Cardiac muscle cell (in vitro differentiated cells and primary cell): ENCODE measurements at places on chromosomes 11 and 22. TPM values are rescaled to one million over a fixed set of nuclear protein-coding genes. Genes with fewer than 3 reads are reported as not detected.

DNA sequence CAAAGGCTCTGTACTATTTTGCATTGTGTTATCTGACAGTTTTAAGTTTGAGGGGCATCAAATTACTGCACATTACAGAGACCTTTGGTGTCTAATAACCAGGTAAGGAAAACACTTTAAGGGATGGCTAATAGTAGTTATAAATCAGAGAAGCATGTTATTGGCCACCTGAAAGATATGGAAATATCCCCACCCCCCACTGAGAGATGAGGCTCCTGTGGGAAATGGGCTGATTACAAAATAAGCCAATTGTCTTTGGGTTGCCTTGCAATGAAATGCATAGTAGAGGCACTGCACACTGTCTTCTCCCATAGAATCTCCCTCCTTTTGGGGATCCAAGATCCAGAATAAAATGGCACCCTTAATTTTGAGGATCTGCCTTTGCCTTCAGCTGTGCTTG is 91.0 kb downstream of the IGLL5 start:
- DNase-seq = no peak
- H3K36me3 ChIP-seq = no peaks in the 10 kb centered on the region
- no peaks in the 10 kb centered on the region for H3K4me1 ChIP-seq
- H3K4me3 ChIP-seq = no peak overlapping the region

GRCh38 chr11:22193348-22194051 is 615 bp downstream of the ANO5 start:
- no peaks in the 10 kb centered on the region for H3K36me3 ChIP-seq
- peaks cover 18% of the 10 kb centered on the region for H3K4me1 ChIP-seq
- H3K27ac ChIP-seq = peak overlapping the region; percentile 73

- no peak overlapping the region for H3K27ac ChIP-seq
- H3K36me3 ChIP-seq = no peaks in the 10 kb centered on the region
- H3K27me3 ChIP-seq = no peaks in the 10 kb centered on the region
Observed at GRCh38 chr11:845872-846495, 3.3 kb downstream of the TSPAN4 start.

GRCh38 chr11:134667175-134667500 is 255.1 kb upstream of the B3GAT1 start:
- no peaks in the 10 kb centered on the region for H3K27me3 ChIP-seq
- no peaks in the 10 kb centered on the region for H3K4me1 ChIP-seq
- H3K36me3 ChIP-seq = no peaks in the 10 kb centered on the region
- H3K27ac ChIP-seq = no peak overlapping the region
- DNase-seq = no peak

DNA sequence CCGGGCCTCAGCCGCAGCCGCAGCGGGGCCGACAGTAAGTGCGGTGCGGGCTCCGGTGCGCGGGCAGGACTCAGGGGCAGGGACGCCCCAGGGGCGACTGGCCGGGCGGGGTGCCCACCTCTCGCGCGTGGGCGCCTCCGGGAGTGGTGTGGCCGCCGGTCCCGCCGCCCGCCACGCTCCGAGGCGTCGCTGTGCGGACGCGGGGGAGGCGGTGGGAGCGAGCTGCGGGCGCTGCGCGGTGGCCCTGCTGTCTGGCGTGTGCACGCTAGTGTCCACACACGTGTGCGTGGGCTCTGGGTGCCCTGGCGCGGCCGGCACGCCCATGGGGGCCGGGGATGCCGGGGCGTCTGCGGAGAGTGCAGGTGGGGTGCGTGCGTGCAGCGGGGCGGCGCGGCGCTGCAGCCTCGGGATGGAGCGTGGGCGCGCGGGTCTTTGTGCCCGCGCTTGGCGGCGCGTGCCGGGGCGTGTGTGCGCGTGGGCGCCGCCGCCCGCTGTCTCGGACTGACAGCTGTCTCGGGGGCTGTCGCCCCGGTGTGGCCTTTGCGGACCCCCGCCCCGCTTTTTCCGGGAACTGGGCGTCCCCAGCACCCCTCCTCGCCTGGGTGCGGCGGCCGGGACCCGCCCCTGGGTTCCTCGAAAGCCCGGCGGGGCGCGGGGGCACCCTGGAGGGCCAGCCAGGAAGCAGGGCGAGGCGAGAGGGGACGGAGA is 804 bp downstream of the KCNK4 start:
- peaks cover 79% of the 10 kb centered on the region for H3K27me3 ChIP-seq
- peak overlapping the region; percentile 18 for H3K4me3 ChIP-seq
- no peak for DNase-seq
- no peaks in the 10 kb centered on the region for H3K4me1 ChIP-seq
- H3K27ac ChIP-seq = no peak overlapping the region
- no peaks in the 10 kb centered on the region for H3K36me3 ChIP-seq

- H3K27ac ChIP-seq = no peak overlapping the region
- peaks cover 21% of the 10 kb centered on the region for H3K4me1 ChIP-seq
- no peaks in the 10 kb centered on the region for H3K36me3 ChIP-seq
- no peaks in the 10 kb centered on the region for H3K27me3 ChIP-seq
Observed at GRCh38 chr11:79030448-79030847, 410.4 kb downstream of the TENM4 start.

DNA sequence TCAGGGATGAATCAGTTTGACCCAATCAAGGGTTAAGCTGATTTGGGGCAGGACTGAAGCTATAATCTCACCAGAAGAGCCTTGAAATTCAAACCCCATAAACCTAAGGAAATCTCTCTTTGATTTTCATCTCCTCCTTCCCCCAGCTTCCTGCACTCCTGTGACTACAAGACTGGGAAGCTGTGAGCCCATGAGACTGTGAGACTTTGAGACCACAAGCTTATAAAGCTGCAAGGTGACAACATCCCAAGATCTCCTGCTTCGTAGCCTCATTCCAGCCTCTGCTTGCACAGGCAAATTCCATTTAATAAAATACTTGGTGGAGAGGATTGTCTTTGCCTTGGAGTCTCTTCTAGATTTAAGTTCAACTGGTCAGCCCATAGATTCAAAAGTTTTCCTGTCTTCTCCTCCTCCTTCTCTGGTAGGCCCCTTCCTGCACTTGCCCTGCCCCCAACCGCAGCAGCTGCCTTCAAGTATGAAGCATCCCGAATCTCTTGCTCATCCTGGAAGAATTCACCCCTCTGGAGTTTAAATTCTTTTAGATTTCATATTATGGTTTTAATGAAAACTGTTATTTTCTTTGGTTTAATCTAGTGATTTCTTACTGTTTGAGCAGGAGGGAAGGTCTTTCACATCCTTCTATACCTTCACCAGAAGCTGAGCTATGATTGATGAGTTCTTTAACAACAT is 42.1 kb downstream of the PAMR1 start:
- H3K4me3 ChIP-seq = no peak overlapping the region
- no peak overlapping the region for H3K27ac ChIP-seq
- peaks cover under 1% of the 10 kb centered on the region for H3K4me1 ChIP-seq
- no peaks in the 10 kb centered on the region for H3K36me3 ChIP-seq
- peak; percentile 25 for DNase-seq

DNA sequence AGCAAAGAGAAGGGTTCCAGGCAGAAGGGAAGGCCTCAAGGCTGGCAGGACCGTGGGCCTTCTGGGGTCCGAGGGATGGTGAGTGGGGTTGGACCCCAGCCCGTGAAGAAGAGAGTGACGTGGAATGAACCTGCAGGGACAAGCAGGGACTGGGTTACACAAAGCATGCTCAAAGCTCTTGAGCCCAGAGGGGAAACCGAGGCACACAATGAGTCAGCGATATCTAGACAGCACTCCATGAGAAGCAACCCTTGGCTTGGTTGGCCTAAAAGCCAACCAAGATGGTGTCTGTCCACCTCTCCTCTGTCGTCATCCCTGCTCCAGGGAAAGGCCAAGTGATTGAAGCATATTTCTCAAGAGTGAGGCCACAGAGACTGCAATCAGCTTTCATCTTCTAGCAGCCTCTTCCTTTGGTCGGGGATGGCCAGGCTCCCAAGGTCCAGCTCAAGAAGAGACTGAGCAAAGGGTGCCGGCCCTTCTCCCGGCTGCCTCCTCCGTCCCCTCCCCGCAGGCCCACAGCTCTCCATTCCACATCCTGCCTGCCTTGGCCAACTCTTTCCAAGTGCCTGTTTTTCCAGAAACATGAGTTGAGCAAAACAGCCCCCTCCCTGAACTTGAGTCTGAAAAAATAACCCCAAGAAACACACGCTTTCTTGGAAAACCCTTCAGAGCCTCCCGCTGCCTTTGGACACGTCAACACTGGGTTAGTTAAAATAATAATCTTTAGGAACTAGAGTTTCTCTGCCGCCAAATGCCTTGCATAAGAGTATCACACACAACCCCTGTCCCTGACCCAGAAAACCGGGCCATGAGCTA is 556.6 kb downstream of the MIAT start:
- H3K36me3 ChIP-seq = no peaks in the 10 kb centered on the region
- H3K4me3 ChIP-seq = no peak overlapping the region
- H3K4me1 ChIP-seq = peaks cover 10% of the 10 kb centered on the region
- H3K27ac ChIP-seq = no peak overlapping the region
- no peaks in the 10 kb centered on the region for H3K27me3 ChIP-seq

GRCh38 chr11:2744166-2744565 is 44.4 kb upstream of the KCNQ1OT1 start:
- no peaks in the 10 kb centered on the region for H3K36me3 ChIP-seq
- H3K27ac ChIP-seq = no peak overlapping the region
- no peak overlapping the region for H3K4me3 ChIP-seq
- peaks cover 6% of the 10 kb centered on the region for H3K4me1 ChIP-seq
- no peaks in the 10 kb centered on the region for H3K27me3 ChIP-seq

- no peak overlapping the region for H3K4me3 ChIP-seq
- no peak for DNase-seq
- no peaks in the 10 kb centered on the region for H3K36me3 ChIP-seq
- no peaks in the 10 kb centered on the region for H3K4me1 ChIP-seq
- peaks cover 94% of the 10 kb centered on the region for H3K27me3 ChIP-seq
Observed at GRCh38 chr11:43872995-43873394, 7.6 kb upstream of the ALKBH3 start.

DNA sequence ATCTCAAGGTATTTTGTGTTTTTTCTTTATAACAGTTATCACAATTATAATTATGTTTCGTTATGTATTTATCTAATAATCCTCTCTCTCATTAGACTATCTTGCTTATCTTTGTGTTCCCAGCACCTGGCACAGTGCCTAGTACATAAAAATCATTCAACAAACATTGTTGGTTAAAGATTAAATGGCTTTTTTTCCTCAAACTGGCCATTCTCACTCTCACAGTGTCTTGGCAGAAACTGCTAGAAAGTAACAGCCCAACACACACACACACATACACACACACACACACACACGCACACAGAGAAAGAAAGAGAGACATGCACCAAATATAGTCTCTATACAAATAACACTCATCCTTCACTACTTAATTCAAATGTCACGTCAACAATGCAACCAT is 36.8 kb downstream of the OR10A6 start:
- H3K4me3 ChIP-seq = no peak overlapping the region
- no peaks in the 10 kb centered on the region for H3K36me3 ChIP-seq
- H3K27me3 ChIP-seq = no peaks in the 10 kb centered on the region
- DNase-seq = no peak
- H3K4me1 ChIP-seq = no peaks in the 10 kb centered on the region

DNA sequence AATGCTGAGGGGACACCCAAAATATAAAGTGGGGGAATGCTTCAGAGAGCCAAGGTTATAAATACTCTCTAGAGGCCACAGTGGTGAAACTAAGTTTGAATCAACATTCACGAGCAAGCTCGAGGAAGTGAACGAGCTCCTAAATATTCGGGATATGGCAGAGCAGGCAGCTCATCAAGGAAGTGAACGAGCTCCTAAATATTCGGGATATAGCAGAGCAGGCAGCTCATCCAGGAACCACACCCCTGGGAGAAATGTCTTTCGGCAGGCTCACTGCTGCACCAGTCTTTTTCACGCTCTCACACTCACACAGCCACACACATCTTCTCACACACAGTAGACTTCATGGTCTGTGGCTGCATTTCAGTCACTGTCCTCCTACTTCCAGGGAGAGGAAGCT is 787.5 kb downstream of the OPCML start:
- no peak overlapping the region for H3K27ac ChIP-seq
- no peaks in the 10 kb centered on the region for H3K4me1 ChIP-seq
- H3K36me3 ChIP-seq = no peaks in the 10 kb centered on the region
- DNase-seq = peak; percentile 22
- H3K4me3 ChIP-seq = no peak overlapping the region
- H3K27me3 ChIP-seq = no peaks in the 10 kb centered on the region

DNA sequence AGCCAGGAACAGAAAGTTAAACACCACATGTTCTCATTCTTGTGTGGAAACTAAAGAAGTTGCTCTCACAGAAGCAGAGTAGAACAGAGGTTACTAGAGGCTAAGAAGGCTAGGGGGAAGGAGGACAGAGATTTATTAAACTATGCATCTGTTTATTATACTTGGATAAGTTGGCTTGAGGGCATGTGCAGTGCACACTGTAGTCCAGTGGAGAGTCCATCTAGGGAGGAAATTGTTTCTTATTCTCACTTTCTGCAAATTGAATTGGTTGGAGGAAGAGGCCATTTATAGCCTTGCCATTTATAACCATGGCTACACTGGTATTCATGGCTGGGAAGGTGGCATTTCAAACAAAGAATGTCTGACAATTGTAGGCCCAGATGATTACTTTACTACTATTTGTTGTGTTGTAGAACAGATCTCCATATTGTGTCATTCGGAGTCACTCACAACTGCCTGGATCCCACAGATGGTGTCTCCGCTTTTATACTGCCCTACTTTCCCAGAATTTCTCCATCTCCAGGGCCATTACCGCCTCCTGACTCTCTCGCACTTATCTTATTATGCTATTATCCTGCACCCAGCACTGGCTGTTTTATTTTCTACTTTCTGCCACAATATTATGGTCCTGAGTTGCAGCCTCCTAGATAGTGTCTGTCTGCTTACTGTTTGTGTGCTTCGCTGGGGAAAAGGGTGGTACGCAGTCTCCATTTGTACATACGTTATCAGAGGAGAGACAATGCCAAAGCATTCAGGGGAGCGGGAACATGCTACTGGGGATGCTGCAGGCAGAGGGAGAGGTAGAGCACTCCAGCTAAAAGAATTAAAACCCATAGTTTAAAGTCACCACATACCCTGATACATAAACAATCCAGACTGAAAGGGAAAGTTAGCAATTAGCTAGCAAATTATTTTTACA is 169.3 kb upstream of the BLID start:
- no peak for DNase-seq
- H3K27ac ChIP-seq = peak overlapping the region; percentile 59
- H3K27me3 ChIP-seq = no peaks in the 10 kb centered on the region
- H3K4me3 ChIP-seq = no peak overlapping the region
- peaks cover 2% of the 10 kb centered on the region for H3K36me3 ChIP-seq
- peaks cover 8% of the 10 kb centered on the region for H3K4me1 ChIP-seq

The FAM180B gene
- total RNA-seq = not detected in 2 replicates

The TMPRSS5 gene
- 0.21 and 0.74 TPM in 2 replicates for total RNA-seq

The OR52N4 gene
- total RNA-seq = not detected in 2 replicates

The ARHGAP20 gene
- 0.30 and 0.53 TPM in 2 replicates for total RNA-seq

The APOL4 gene
- 0.04 and 0.27 TPM in 2 replicates for total RNA-seq

The OR4D5 gene
- total RNA-seq = 0.15 TPM in 1 of 2 replicates, not detected in the other
